ENCODE measurements at places on chromosomes 6 and 20.

GRCh38 chr6:19157486-19157885 lies 679.7 kb upstream of the ID4 start:
- DNase-seq, result no peak

GRCh38 chr6:7106215-7106751 lies 1.5 kb upstream of the RREB1 start:
- DNase-seq, result peak; percentile 43

GRCh38 chr6:85747666-85748065 lies 105.0 kb upstream of the SYNCRIP start:
- DNase-seq, result no peak

- no peak for DNase-seq
Observed at GRCh38 chr20:11546939-11547338, 370.8 kb upstream of the BTBD3 start.

DNA sequence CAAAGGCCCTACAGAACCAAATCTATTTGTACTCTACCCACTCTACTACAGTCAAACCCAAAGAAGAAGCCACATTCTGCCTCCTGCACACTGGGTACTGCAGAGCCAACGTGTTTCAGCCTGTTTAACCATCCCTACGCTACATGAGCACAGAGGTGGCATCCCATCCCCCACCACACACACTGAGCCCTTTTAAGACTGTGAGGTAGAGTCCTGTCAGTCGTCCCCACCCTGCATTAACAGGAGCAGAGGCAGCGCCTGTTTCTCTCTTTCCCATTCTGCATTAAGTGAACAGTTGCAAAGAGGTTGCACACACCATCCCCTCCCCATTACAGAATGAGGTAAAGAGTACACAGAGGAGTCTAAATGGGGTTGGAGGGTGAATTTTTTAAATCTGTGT lies 5.2 kb upstream of the RSPH4A start:
- DNase-seq, result no peak

- DNase-seq, result no peak
Observed at GRCh38 chr6:139695361-139695760, 320.9 kb upstream of the CITED2 start.

GRCh38 chr20:62598761-62599194 lies 43.5 kb upstream of the SLCO4A1 start:
- DNase-seq, result peak; percentile 59

GRCh38 chr20:43252761-43253160 lies 63.1 kb upstream of the PTPRT start:
- no peak for DNase-seq

DNA sequence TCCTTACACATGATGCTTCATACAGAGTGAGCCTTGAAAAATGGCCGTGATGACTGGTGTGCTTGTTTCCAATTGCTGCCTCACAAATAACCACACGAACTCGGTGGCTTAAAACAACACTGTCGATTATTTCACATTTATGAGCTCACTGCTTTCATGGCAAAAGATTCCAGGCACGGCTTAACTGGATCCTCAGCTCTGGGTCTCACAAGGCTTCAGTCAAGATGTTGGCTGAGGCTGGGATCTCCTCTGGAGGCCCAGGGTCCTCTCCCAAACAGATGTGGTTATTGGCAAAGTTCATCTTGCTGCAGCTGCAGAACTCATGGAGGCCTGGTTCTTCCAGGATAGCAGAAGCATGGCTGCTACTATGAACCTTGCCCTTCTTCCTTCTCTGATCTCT lies 144.6 kb downstream of the TFAP2C start:
- DNase-seq, result no peak

DNA sequence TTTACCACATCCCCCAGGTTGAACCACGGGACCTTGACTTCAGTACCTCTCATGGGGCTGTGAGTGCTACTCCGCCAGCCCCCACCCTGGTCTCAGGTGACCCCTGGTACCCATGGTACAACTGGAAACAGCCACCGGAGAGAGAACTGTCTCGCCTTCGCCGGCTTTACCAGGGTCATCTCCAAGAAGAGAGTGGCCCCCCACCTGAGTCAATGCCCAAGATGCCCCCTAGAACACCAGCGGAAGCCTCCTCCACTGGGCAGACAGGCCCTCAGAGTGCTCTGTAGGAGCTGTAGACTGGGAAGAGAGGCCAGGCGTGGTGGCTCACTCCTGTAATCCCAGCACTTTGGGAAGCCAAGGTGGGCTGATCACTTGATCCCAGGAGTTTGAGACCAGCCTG lies 1.2 kb upstream of the ATAT1 start:
- no peak for DNase-seq

DNA sequence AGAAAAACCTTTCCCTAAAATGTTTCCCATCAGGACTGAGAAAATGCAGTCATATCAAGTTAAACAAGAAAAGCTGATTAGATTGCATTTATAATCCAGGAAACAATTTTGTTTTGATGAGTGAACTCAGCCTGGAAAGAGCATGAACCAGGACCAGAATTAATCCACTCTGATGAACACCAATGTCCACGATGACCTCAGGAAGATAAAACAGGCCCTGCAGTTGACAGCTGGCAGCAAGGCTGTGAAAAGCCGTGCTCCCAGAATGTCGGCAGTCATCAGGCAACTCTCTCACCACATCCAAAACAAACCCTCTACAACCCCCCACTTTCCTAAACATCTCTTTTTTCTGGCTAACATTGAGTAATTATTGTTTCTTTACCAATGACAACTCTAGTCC lies 74.0 kb upstream of the PROKR2 start:
- no peak for DNase-seq

- peak; percentile 30 for DNase-seq
Observed at GRCh38 chr6:313087-313486, 20.8 kb downstream of the DUSP22 start.

GRCh38 chr6:67768972-67769371 lies 866.1 kb upstream of the ADGRB3 start:
- no peak for DNase-seq

DNA sequence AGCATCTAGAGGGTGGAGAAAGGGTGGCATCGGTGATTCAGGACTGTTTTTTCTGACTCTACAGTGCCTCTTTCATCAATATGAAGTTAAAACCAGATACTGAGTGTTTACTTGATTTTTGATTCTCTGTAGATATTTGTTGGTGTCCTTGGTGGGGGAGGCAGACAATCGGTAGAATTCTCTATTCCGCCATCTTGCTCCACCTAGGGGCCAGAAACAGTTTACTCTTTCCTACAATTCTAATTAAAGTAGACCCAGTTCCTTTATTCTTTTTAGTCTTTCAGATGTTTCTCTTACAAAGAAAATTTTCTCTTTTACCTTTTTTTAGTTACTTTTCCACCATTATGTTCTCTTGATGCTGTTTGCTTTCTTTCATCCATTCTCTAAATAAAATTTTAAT lies 162.1 kb upstream of the RAB32 start:
- no peak for DNase-seq

- peak; percentile 6 for DNase-seq
Observed at GRCh38 chr6:164252948-164253347, 838.4 kb downstream of the QKI start.

DNA sequence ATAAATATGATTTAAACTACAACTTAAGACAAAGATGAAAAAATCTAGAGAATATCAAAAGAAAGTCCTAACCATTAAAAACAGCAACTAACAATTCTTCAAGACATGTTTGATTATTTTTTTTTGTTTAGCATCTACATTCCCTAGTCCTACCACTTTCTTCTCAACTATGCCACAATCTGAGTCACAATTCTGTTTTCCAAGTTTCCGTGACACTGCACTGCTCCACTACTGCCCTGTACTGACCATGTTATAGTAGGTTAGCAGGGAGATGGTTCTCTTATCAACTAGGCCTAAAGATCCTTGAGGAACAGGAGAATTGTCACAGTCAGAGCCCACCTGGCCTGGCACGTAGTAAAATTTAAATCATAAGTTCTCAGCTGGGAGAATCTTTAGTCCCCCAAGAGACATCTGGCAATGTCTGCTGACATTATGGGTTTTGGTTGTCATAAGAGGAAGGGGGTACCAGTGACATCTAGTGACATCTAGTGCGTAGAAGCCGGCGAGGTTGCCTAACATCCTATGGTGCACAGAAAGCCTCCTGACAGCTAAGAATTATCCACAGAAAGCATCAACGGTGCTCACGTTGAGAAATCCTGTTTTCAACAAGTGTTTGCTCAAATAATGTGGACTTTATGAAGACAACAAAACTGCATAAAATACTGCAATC lies 100.5 kb downstream of the PDE10A start:
- peak; percentile 12 for DNase-seq

DNA sequence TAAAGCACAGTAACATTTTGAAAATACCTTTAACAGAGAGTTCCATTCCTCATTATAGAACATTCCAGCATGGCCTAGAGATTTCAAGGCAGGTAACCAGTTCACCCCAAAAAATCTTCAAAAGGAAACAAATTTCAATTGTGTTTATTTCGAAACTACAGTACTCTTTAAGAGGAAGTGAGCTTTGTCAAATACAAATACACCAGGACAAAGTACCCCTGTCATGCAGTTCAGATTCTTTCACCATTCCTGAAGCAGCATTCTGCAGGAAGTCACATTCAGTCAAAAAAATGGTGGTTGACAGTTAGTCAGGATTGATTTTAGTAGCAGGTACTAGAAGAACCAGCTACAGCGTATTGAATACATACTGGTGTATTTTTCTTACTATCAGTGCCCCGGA lies 89.6 kb upstream of the RIN2 start:
- peak; percentile 28 for DNase-seq

GRCh38 chr6:80921861-80922460 lies 815.5 kb downstream of the BCKDHB start:
- DNase-seq, result no peak

GRCh38 chr6:83125425-83125824 lies 58.0 kb downstream of the DOP1A start:
- DNase-seq, result no peak

DNA sequence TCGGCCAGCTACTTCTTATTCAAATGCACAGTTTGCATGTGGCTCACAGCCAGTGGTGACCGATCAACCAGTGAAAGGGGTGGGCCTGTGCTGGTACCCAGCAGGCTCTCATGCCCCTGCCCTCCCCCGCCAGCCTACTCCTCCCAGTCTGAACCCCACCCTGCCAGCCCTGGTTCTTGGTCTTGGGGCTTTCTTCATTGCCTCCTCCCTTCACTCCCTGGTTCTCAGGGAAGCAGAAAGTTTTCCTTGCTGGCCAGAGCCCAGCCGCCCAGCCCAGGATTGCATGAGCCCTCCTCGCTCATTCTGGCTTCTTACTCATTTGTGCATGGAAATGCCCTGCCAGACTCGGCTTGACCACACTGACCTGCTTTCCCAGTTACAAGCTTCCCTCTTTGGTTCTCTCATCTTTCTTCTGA lies 40.8 kb downstream of the KCNK17 start:
- no peak for DNase-seq

GRCh38 chr6:109690737-109691621 lies at the start of the genes AK9 and FIG4:
Gene AK9, minus strand, starts transcription at chr6:109691202. Its CDS starts 15,457 bp downstream, at chr6:109675745.
Gene FIG4, plus strand, starts transcription at chr6:109691296. Its CDS starts 140 bp downstream, at chr6:109691436.
- peak; percentile 94 for DNase-seq

DNA sequence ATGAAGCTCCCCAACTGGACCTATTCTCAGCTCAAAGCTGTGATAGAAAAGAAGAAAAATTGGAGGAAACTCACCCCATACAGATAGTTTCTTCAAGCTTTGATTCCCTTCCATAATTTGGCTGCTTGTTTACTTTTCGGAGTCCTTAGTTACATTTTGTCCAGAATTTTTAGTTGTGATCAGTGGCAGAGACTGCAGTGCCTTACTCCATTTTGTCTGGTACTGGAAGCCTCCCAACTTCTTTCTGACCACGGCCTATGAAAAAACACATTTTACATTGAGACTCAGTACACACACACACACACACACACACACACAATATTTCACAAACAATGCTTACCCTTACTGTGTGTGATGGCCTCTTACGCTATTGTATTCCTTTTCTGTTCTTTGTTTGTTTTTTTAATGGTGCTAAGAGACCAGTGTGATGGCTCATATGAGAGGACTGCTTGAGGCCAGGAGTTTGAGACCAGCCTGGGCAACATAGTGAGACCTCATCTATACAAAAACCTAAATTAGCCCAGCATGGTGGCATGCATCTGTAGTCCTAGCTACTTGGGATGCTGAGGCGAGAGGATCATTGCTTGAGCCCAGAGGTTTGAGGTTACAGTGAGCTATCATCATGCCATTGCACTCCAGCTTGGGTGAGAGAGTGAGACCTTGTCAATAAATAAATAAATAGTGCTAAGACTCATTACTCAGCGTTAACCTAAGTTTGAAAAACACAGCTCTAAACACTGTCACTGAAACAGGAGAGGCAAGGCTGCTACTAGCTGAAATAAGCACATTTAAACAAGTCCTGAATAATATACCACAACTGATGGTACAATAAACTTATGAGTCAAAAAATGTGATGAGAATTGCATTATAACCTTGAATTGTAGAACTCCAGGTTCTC lies 13.8 kb upstream of the RNF8 start:
- no peak for DNase-seq

DNA sequence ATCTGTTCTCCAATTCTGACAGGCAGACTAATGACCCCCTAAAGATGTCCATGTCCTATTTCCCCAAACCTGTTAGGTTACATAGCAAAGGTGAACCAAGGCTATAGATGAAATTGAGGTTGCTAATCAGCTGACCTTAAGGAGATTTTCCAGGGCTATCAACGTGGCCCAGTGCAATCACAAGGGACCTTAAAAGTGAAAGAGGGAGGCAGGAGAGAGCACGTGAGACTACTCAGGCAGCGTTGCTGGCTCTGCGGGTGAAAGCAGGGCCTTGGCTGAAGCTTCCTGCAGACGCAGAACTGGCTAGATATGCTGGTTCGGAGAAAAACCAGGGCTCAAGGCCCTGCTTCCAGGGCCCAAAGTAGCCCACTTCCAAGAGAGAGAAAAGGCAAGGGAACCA lies 78.7 kb downstream of the NCOA7 start:
- DNase-seq, result no peak

DNA sequence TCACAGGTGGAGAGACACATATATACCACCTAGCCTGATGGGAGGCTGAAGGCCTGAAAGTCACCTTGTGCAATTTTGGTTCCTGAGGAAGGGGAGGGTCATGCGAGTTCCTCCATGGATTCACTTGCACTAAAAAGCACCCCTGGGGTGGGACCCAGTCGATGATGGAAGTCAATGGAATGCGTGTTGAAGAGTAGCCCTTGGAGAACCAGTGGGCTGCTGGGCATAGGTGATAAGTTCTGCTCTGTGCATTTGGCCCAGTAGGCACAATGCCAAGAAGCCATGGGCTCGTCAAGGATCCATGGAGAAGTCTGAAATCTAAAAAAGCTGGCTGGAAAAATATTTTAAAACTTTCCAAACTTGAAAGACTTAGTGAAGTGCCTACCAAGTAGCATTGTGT lies 18.9 kb upstream of the SCRT2 start:
- no peak for DNase-seq

GRCh38 chr20:50333812-50334211 lies 143.2 kb downstream of the CEBPB start:
- no peak for DNase-seq

Data from NB4 (cell line).